Activated CD4-positive, alpha-beta T cell treated with anti-CD3 and anti-CD28 coated beads, Interleukin-2, amount 10 ng/mL, durations not matched to agents 7 days and 5 days (primary cell): ENCODE measurements at places on chromosomes 16 and 17. TPM values are rescaled to one million over a fixed set of nuclear protein-coding genes. Genes with fewer than 3 reads are reported as not detected.

The SLC22A31 gene
- 1.8 TPM for total RNA-seq

DNA sequence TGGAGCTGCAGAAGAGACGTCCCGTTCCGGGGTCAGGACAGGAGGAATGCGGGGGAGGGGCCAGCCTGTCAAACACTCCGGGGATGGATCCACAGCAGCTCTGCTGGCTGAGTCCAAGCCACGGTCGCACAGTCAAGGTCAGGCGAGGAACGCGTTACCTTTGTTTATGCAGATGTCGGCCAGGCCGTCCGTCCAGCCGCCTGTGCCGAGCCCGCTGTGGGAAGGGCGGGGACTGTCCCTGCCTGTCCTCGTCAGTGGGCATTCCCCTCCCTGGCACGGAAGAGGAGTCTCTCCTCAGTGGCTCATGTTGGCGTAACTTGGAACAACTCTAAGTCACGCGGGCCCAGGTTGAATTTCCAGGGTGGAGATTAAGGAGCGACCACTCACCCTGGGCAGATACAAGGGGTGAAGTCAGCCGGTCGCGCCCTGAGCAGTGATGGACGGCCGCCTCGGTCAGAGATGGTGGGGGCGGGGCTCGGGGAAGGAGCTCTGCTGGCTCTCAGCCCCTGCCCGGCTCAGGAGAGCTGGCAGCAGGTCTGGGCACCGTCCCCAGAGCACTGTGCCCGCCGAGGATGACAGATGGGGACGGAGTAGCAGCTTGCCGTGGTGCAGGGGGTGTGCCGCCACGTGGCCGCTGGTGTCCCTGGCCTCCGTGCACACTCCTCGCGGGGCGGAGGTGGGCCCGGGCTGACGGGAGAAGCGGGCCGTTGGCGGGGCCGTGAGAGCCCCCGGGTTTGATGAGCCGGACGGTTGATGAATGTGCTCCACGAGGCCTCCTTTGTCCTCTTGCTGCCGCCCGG, 7.3 kb downstream of the CACNA1H start:
- no peaks in the 10 kb centered on the region for H3K36me3 ChIP-seq
- no peak overlapping the region for H3K27ac ChIP-seq
- H3K4me1 ChIP-seq, result no peaks in the 10 kb centered on the region
- H3K27me3 ChIP-seq, result peaks cover 6% of the 10 kb centered on the region

- DNase-seq, result no peak
- no peaks in the 10 kb centered on the region for H3K4me1 ChIP-seq
- no peaks in the 10 kb centered on the region for H3K36me3 ChIP-seq
- peaks cover 26% of the 10 kb centered on the region for H3K27me3 ChIP-seq
These were observed 17.5 kb downstream of the CACNG3 start for GRCh38 chr16:24273508-24274182.

- H3K36me3 ChIP-seq, result peaks cover 1% of the 10 kb centered on the region
- H3K27ac ChIP-seq, result no peak overlapping the region
- no peak overlapping the region for H3K4me3 ChIP-seq
- no peaks in the 10 kb centered on the region for H3K27me3 ChIP-seq
- H3K4me1 ChIP-seq, result peaks cover 25% of the 10 kb centered on the region
These were observed 56.1 kb upstream of the RBL2 start for GRCh38 chr16:53378138-53378537.

The APOH gene
- not detected for total RNA-seq

GRCh38 chr16:11257131-11257938, 1.3 kb upstream of the SOCS1 start:
- no peaks in the 10 kb centered on the region for H3K27me3 ChIP-seq
- H3K36me3 ChIP-seq, result peaks cover 28% of the 10 kb centered on the region
- peak; percentile 63 for DNase-seq
- H3K4me1 ChIP-seq, result peaks cover 43% of the 10 kb centered on the region
- H3K4me3 ChIP-seq, result peak overlapping the region; percentile 96
- H3K27ac ChIP-seq, result peak overlapping the region; percentile 97

DNA sequence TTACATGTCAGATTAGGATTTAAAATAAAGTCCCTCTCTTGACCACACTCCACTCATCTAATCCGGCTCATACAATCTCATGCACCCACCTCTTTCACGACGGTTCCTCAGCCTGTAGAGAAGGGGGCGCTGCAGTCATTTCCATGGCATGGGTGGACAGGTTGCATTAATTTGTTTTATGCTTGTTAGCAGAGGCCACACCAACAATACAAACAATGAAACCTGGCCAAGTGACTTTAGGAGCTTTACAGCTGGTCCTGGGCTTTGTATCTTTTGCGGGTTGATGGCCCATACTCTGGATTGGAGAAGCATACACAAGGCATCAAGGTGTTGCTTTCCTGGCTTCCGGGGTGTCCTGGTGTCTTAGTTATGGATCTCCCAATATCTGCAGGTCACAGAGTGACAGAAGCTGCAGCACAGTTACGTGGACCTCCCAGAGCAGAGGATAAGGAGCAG, 9.7 kb upstream of the SNF8 start:
- H3K4me1 ChIP-seq, result no peaks in the 10 kb centered on the region
- H3K27ac ChIP-seq, result no peak overlapping the region
- H3K4me3 ChIP-seq, result no peak overlapping the region
- DNase-seq, result no peak
- no peaks in the 10 kb centered on the region for H3K36me3 ChIP-seq
